ENCODE measurements at places on chromosomes 5 and 9.

DNA sequence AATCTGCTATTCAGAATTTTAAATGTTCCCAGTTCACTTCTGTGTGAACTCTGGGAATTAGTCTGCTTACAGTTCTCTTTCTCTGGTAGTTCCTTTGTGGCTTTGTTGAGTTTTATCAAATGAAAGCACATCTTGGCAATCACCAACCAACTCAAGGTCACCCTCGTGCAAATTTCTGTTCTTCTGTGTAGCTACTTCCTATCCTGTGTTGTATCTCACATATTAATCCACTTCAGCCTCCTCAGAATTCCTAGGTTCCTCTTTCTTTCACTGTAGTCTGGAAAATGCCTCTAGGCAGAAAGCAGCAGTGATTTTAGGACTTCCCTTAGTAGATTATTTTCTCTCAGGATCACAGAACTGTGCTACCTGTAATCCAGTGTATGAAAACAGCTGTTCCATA, 100.3 kb downstream of the AUH start:
- DNase-seq: no peak

DNA sequence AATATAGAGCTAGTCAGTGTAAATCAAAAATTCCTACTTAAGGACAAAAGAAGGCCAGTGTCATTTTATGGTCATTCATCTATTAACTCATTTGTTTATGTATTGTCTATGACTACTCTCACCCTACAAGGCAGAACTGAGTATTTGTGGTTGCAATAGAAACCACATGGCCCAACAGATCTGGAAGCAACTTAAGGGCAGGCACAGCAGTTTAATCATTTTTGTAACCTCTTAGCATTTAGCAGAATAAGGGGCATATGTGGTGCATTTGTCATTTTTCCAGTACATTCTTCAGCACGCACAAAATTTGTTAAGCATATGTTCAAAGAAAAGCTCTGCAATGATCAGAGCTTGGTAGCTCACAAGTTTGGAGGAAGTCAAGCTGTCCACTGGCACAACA, 1.1 kb downstream of the FKBP15 start:
- DNase-seq: no peak

DNA sequence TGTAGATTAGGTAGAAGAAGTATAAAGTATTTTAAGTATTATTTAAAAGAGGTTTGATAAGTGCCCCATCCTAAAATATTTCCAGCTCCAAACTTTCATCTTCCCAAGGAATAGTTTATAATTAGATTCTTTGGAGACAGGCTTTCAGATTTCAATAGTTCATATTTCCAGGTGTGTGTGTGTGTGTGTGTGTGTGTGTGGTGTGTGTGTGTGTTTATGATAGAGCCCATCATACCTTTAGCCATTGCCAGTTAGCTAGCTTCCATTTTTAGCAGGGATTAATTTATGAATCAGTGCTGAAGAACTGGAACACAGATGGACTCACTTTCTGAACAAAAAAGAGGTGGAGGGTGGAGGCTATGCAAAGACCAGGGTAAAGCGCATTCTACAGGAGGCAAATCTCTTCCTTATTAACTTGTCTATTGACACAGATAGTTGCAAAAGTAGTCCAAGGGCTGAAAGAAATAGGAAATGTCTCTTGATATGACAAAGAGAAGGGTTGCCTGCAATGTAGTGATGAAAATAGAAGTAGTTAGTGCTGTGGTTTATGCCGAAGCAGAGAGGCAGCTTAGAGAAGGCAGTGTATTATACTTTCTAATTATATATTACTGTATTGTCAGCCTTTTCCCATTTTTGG, 301.1 kb downstream of the MAN2A1 start:
- DNase-seq: no peak

DNA sequence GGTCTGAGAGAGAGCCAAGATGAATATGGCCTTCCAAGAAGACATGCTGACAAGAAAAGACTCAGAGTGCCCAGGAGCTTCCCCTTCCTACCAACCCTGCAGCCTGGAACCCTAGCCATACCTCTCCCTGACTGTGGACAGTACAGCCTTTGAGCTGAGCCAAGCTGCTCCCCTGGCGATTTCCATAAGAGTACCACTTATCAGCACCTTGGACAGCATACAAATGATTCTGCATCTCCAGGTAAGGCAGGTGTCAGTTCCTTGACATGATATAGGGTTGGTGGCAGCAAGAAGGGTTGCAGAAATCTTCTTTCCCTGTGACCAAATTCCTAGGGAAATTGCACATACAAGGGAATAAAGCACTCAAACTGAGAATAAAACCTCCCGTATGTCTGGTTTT, 58.3 kb downstream of the MFAP3 start:
- no peak for DNase-seq

DNA sequence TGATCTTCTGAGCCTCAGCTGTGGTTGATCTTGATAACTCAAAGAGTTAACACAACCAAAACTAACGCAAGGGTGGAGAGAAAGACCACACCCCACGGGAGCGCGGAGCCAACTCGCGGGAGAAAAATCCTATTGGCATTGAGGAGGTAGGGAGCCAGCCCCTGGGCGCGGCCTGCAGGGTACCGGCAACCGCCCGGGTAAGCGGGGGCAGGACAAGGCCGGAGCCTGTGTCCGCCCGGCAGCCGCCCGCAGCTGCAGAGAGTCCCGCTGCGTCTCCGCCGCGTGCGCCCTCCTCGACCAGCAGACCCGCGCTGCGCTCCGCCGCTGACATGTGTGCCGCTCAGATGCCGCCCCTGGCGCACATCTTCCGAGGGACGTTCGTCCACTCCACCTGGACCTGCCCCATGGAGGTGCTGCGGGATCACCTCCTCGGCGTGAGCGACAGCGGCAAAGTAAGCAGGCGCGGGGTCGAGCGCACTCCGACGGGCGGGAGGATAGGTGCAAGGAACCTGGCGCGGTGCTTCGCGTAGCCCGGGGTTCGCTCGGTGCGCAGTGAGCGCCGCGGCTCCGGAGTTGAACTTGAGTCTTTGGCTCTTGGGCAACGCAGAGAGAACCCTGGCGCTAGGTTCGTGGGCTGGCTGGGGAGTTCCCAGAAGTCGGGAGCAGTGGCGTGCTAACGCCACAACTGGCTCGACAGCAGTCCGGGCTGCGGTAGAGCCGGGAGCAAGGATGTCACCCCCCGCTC, at the start of gene GDA:
Gene GDA (plus strand): TSS at position 210 of the 745 bp plus-strand sequence. CDS start 120 bp downstream, at position 330.
- no peak for DNase-seq

DNA sequence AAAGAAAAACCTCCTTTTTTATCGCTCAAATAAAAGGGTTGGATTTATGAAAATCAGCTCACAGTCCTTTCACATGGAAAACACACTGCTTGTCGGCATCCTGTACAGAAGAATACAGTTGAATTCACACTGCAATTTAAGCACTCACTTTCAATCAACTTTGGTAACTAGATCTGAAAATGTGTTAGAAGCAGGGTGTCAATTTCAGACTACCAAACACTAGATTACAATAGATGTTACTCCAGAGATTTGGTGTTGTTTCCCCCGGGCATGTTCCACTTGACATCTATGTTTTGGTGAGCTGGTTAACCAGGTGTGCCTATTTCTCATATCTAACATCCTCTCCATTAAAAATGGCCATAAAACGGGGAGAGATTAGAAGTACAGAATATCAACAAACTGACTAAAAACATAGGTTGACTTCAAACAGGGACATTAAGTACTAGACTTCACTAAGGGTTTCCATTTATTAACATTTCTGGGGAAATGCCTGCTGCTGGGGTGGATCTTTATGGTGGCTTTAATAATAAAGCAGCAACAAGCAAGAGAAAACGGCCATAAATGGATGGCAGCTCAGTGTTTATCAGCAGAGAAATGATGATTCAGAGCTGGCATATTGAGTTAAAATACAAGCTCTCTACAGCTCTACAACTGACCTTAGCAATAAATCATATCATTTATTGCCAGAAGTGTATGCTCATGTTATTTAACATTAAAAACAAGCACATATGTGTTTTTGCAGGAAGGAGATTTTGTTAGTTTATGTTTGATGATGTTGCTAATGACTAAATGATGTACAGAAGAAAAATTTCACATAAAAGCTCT, 158.8 kb downstream of the SLF1 start:
- DNase-seq: no peak

GRCh38 chr9:86368871-86369521, 14.8 kb upstream of the TUT7 start:
- DNase-seq: no peak

GRCh38 chr9:132160802-132161742, 786 bp upstream of the NTNG2 start:
- DNase-seq: no peak

DNA sequence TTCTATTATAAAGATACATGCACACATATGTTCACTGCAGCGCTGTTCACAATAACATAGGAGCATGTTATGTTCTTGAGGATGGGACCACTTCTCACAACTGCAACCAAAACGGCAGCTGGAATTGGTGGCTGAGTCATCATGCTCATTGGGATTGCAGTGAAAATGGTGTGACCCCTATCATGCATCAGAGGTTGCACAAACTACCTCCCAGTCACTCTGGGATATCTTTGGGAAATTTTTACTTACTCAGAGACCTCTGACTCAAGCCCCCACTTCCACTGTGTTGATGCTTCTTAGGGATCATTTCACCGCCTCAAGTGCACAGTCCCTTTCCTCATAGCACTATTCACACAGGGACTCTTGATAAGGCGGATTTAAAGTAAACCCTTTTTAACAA, 474.1 kb downstream of the BNC2 start:
- DNase-seq: no peak

DNA sequence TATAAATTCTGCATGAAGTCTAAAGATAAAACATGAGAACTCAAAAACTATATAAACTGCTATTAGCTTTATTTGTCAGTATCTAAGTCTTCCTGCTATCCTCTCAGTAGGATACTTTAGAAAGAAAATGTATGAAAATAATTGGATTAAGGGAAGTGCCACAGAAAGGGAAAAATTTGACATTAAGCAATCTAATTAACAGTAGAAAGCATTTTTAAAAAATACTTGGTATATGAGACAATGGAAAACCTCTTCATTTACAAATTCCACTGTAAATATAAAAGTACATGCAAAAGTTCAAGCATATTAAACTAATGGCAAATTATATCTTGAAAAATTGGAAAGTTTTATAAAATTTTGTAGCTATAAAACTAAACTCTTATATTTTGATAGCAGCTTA, 518.6 kb upstream of the NUDT12 start:
- DNase-seq: no peak

- DNase-seq: no peak
Observed at GRCh38 chr9:8329561-8330283, 530.1 kb upstream of the DMAC1 start.

DNA sequence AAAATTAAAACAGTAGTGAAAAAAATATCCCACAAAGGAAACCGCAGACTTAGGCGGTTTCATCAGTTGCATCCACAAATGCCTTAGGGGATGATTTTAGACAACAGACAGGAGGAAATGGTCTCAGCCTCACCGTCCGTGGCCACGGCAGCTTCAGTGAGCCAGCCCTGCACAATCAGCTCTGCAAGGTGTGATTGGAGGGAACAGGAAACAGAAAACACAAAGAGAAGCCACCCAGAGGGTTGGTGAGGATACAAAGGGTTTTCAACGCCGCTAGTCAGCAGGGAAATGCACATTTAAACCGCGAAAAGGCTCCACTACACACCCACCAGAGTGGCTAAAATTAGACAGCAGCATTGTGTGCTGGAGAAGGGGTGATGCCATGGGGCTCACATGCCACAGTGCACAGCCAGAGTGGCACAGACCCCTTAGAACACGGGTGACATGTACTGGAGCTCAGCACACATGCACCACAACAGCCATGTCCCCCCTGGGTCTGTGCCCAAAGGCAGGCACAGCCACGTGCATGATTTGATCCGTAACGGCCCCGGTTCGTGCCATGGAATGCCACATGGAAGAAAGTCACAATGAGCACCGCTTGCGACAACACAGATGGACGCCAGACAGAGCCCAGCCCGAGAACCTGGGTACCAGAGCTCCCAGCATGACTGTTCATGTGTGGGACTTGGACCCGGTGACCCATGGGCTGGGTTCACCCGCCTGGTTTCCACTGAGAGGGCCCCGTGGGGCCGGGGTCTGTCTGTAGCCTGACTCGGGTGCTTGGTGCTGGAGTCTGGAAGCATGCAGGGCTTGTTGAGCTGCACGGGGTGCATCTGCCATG, 18.3 kb upstream of the TERT start:
- no peak for DNase-seq

GRCh38 chr9:33297432-33297831, 7.1 kb downstream of the NFX1 start:
- DNase-seq: no peak

GRCh38 chr9:111661802-111662521, 557 bp downstream of the GNG10 start:
- peak; percentile 77 for DNase-seq

DNA sequence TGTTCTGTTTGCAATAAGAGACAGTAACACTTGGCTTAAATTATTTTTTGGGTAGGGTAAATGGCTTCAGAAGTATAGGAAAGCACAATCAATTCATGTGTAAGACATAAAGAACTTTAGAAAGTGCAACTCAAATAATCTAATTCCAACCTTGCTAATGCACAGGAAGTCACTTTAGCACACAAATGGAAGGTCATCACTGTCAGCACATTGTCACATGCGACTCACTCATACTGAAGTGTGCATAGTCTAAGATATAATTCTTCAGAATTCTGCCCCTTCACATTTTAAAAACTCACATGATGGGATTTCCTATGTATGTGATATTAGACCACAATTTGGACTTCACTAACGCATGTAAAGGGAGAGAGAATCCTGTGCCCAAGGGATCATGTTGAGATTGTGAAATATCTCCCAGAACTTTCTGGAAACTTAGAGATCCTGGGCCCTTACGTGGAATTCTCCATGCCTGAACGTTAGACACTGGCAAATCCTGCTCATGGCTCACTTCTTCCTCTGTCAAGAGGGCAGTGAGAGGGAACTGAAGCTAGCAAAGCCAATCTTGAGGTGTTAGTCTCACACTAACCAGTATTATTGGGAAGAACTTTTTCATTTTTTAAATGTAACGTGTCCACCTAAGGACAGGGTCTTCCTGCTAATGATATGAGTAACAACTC, 403.2 kb upstream of the PTGER4 start:
- no peak for DNase-seq

DNA sequence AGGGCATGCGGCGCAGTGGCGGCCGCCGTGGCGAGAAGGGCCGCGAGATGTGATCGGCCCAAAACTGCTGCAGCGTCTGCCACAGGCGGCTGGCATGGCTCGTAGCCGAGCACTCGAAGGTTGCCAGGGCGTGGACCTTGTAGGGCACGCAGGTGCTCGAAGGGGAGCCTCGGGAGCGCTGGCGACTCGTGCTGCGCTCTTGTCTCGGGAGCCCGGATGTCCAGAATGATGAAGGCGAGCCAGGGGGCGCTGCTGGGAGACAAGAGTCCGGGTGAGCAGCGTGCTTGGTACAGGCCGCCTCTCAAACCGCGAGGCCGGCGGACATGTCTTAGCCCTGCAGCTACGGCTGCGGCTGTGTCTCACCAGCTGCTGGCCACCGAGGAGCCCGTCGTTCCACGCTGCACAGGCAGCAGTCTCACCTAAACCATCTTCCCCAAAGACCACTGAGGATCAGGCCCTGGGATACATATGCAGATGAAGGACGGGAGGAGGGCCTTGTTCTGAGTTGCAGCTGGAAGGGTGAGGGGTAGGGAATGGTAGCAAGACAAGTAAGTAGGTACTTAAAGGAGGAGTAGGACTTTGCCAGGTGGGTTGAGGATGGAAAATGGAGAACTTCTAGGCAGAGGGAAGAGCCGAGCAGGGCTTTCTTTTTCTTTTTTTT, 1.7 kb downstream of the CBY3 start:
- peak; percentile 88 for DNase-seq

GRCh38 chr5:163533223-163533622, 27.8 kb downstream of the MAT2B start:
- DNase-seq: no peak
